ENCODE measurements at places on chromosomes 1 and 21.

DNA sequence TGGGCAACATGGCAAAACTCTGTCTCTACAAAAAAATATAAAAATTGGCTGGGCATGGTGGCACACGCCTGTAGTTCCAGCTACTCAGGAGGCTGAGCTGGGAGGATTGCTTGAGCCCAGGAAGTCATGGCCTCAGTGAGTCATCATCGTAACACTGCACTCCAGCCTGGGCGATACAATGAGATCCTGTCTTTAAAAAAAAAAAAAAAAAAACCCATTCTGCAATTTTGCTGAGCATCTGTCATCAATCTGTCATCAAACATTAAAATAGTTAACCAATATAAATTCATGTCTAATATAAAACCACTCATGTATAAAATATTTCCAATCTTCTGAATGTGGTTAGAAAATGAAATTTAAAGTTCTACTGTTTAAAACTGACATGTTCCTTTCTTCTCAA is 56.9 kb downstream of the LPAR3 start:
- no peak for DNase-seq

GRCh38 chr21:28949318-28949717 is 43.4 kb downstream of the LTN1 start:
- no peak for DNase-seq

DNA sequence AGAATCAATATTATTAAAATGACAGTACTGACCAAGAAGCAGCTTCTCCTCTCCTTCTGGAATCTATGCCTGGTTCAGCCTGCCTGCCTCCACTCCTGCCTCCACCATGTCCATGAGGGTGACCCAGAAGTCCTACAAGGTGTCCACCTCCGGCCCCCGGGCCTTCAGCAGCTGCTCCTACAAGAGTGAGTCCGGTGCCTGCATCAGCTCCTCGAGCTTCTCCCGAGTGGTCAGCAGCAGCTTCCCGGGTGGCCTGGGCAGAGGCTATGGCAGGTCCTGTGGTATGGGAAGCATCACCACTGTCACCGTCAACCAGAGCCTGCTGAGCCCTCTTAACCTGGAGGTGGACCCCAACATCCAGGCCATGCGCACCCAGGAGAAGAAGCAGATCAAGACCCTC is 822.4 kb upstream of the NEGR1 start:
- no peak for DNase-seq

DNA sequence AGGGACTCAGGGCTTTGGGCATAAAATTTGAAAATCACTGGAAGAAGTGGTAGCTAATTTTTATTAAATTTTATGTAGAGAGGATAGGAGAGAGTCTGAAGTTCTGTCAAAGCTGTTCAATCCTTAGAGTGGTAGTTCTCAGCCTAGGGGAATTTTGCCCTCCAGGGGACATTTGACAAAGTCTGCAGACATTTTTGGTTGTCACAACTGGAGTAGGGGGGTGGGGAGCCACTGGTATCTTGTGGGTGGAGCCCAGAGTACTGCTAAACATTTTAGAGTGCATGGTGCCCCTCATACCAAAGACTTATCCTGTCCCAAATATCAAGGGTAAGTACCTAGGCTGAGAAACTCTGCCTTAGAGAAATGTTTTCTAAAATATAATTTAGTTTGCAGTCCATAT is 30.2 kb downstream of the RASAL2 start:
- DNase-seq = no peak

DNA sequence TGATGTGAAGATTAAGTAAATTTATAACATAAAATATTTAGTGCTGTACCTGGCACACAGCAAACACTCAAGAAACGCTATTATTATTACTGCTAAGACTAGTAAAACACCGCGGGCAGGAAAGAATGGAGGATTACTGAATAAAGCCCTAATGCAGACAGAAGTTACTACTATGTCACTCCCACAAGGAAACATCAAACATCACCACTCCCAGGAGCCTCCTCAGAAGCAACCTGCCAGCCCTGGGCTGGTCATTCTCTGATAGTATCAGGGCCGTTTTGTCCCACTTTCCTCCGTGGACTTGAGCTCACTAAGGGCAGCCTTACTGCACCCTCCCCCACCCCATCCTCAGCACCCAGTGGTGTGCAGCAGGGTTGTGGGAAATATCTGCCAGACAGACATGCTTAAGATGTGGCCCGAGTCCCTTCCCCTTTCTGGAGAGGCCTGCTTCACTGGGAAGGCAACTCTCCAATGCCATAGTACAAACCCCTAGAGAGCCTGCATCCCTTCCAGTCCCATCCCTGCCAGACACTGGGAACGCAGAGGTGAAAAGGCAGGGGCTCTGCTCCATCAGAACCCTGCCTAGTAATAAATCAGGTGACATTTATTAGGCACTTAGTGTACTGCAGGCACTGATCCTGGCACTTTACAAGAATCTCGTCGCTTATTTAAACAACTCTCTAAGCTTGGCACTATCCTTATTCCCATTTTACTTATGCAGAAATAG is 41.7 kb upstream of the ECE1 start:
- DNase-seq = no peak

DNA sequence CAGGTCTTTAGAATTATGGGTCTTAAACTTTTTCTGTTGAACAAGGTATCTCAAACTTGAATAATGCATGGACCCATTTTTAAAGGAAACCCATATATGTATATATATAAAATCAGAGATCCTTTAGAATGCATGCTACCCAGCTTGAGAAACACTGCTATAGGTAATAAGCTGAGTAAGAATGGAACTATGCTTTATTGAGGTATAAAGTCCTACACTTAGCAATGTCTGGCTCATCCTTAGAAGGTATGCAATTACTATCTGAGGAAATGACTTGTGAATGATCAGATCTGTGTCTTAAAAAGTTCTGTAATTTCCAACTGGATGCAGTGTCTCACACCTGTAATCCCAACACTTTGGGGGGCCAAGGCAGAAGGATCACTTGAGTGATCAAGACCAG is 11.2 kb downstream of the TRAF3IP3 start:
- no peak for DNase-seq

DNA sequence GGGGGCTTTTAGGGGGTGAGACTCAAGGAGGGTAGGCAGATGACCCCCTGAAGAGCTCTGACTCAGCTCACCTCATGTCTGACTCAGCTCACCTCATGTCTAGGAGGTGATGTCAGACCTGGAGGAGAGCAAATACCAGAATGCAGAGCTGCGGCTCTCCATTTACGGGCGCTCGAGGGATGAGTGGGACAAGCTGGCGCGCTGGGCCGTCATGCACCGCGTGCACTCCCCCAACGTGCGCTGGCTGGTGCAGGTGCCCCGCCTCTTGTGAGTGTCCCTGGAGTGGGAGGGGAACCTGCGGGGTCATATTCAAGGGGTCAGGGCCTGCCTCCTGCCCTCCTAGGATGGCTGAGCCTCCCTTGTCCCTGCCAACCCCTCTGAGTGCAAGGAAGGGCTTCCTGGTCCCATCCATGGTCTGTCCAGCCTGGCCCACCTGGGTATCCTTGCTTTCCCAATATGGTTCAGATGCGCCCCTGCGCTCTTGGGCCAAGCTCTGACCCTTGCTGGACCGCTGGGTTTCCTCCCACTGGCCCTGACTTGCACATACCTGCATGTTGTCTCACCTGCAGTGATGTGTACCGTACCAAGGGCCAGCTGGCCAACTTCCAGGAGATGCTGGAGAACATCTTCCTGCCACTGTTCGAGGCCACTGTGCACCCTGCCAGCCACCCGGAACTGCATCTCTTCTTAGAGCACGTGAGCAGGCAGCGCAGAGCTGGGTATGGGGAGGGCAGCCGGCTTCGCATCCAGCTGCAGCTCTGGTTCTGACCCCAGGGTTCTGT is 9.1 kb downstream of the AMPD2 start:
- DNase-seq = no peak

- DNase-seq = peak; percentile 22
These were observed 25.0 kb downstream of the TATDN3 start for GRCh38 chr1:212816567-212817278.

- no peak for DNase-seq
These were observed 426.1 kb downstream of the PLPP3 start for GRCh38 chr1:56153276-56153675.

DNA sequence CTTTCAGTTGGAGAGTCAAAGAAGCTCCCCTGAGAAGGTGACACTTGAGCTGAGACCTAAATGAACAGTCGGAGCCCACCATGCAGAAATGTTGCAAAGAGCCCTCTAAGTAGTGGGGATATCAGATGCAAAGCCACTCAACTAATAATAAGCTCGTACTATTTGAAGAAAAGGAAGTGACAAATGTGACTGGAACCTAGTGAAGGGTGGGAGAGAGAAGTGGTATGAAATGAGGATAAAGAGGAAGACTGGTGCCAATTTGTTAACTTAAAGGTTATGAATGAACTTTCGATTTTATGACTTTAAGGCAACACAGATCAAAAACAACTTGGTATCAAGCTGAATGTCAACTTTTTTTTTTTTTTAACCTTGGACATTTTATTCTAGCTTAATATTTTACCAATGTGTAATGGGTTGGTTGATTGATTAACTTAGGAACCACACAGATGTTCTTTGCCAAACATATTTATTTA is 14.7 kb downstream of the LYPLAL1 start:
- DNase-seq = no peak

DNA sequence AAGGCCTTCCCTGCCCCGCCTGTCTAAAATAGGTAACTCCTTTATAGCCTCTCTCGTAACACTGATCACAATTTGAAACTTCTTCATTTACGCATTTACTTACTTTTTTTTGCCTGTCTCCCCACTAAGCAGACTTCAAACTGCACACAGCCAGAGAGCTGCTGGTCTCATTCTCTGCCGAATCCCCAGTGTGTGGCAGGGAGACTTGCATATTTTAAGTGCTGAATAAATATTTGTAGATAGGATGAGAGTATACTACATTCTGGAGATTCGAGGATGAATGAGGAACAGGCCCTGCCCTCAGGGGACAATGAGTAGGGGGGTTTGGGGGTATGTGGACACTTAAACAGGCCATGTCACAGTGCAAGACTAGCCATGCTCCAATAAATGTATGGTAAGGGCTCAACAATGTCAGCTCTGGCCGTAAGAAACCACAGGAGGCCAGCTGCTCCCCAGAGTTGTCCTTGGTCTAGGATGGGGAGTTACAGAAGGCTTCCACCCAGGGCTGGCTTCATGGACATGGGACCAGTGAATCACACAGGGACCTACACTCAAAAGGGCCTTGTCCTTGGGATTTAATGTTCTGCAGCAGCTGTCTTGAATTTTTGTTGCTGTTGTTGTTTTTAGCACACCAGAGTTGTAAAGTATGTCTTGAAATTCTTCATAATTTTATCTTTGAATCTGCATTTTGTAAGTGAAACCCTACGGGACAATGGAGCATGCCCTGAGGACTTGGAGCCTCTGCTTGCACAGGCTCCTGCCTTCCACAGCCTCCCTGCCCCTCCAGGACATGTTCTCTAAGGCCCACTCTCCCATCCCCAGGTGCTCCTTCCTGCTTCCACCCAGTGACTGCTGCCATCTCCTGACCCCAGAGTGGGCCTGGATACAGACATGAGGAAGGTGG is 8.5 kb downstream of the DIO1 start:
- DNase-seq = peak; percentile 36

- peak; percentile 6 for DNase-seq
These were observed 1.5 kb downstream of the RPS6KA1 start for GRCh38 chr1:26530895-26531598.

DNA sequence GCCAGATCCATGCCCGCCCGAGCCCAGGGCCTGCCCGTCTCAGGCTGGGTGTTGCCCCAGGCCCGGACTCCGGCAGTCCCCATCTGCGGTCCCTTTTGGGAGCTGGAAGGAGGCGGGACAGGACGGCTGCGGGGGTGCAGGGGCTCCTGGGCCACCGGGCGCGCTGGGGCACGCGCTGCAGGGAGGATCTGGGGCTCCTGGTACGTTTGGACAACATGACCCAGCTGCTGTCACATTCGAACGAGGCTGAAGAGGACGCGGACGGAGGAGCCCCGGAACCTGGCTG is 6.6 kb upstream of the CALML6 start:
- no peak for DNase-seq

GRCh38 chr21:38039841-38040240 is 123.6 kb upstream of the KCNJ6 start:
- no peak for DNase-seq

GRCh38 chr1:100306735-100307313 is 40.8 kb downstream of the RTCA start:
- DNase-seq = no peak

DNA sequence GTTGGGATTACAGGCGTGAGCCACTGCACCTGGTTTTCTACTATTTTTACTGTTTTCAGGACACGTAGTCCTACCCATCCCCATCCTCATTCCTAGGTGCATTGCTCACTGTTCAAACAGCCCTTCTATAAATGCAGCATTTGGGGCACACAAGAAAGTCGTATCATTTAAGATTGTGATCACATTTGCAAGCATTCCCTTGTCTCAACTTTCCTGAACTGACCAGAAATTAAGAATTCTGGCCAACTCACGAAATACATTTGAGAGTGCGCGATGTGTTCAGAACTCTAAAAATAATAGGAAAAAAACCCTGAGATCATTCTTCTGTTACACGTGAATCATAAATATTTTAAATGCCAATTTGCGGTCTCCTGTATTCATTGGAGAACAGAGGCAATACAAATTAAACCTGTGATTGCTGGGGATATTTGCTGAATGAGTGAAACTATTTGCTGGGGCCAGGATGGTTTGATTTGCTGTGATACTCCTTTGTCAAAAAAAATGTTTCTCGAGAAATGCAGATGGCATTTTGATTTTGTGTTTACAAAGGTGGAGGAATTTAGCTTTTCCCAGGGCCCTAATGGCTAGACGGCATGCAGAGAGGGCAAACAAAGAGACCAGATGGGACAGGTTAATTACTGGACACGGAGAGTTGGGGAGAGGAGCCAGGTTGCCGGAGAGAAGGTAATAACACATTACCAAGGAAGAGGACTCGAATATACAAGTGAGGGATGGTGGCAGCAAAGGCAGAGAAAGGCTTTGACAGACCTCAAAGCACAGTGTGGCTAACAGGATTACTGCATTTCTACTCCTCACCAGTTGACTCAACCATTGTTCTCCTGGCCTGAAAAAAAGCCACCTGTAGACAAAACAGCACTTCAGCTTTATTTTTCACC is 38.4 kb downstream of the STPG1 start:
- peak; percentile 22 for DNase-seq

- no peak for DNase-seq
These were observed 23.9 kb downstream of the RUNX3 start for GRCh38 chr1:24905979-24906720.

- DNase-seq = no peak
These were observed 30.5 kb downstream of the TMEM53 start for GRCh38 chr1:44643721-44644334.

DNA sequence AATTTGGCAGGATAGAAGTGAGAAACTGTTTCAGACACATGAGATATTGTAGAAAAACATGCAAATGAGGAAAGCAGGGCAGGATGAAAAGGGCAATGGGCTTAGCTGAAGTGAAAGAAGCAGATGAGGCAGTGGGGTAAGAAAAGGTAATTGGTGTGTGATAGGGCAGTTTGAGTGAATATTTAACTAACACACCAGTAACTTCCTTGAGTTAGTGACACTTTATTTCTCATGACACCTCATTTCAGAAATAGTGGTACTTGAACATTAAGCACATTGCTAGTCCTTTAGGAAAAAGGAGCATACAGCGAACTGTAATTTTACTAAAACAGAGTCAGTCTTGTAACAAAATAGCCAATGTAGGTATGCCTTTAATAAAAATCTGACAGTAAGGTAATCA is 415.0 kb downstream of the DPYD start:
- DNase-seq = no peak
